ENCODE measurements at places on chromosomes 13 and 19.
A peak's percentile ranks its signal among the peaks of the same experiment; 100 is the strongest.

- DNase-seq = no peak
Observed at GRCh38 chr13:85586422-85586831, 212.8 kb downstream of the SLITRK6 start.

DNA sequence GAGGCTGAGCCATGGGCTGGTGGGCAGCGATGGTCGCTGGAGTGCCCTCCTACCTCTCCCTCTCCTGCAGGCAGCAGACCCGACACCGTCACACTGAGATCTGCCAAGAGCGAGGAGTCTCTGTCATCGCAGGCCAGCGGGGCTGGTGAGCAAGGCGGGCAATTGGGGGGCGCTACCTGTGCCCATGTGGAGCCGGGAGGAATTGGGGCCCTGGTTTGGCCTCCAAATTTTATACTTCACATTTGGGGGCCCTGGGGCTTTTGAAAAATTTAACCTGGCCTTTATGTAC is 9.9 kb downstream of the ARHGAP33 start:
- DNase-seq = no peak

GRCh38 chr19:18456974-18457373 is 19.0 kb upstream of the ISYNA1 start:
- no peak for DNase-seq

GRCh38 chr19:1748115-1748872 is 5.0 kb upstream of the ONECUT3 start:
- no peak for DNase-seq

DNA sequence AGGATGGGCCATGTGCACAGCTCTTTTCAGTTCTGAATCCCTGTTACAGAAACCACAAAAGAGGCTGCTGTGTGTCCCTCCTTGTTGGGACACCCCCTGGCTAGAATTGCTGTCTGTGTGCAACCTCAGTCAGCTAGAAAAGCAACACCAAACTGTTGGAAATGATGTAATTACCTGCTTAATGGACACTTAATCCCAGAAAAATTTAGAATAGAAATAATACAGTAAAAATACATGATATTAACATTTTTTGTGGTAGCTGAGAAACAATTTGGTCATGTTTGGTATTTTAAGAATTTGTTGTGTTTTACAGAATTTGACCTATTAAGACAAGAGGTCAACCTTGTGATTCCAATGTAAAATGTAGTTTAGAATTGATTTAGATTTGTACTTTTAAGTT is 46.8 kb downstream of the FAM124A start:
- no peak for DNase-seq

DNA sequence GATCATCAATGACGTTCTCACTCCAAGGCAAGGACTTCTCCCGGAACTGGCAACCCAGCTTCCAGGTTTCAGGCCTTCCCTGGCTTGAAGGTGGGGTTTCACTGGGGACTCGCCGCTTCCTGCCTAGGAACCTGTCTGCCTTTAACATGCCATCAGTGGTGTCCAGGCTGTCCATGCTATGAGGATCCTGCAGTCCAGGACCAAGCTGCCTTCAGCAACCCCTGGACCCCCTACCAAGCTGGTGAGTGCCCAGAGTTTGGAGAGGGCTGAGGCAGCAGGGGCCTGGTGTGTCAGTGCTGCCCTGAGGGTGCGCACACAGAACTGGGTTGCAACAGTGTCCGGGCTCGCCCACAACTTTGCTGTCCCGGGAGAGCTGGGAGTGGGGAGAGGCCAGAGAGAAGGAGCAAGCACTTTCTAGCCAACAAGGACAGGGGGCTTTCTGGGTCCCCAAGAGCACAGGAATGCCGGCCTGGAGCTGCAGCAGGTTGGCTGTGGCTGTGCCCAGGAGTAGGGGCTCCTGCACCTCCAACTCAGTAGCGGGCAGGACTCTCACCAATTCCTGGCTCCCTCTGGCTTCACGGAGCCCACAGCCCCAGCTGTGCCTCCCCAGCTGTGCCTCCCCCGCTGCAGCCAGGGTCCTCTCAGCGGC is 1563.2 kb upstream of the MIR17HG start:
- no peak for DNase-seq

- no peak for DNase-seq
Observed at GRCh38 chr13:97390941-97391600, 42.9 kb upstream of the RAP2A start.

GRCh38 chr19:48963371-48964204 is 1.5 kb upstream of the FTL start:
- peak; percentile 60 for DNase-seq
